ENCODE measurements at places on chromosomes 12 and 14. TPM values are rescaled to one million over a fixed set of nuclear protein-coding genes. Genes with fewer than 3 reads are reported as not detected.
A peak's percentile ranks its signal among the peaks of the same experiment; 100 is the strongest.

The CCDC196 gene
- total RNA-seq = not detected

The CACNB3 gene
- total RNA-seq = 6.9 TPM

The SALL2 gene
- 0.09 TPM for total RNA-seq

The MYH6 gene
- not detected for total RNA-seq

The TROAP gene
- 41.9 TPM for total RNA-seq

DNA sequence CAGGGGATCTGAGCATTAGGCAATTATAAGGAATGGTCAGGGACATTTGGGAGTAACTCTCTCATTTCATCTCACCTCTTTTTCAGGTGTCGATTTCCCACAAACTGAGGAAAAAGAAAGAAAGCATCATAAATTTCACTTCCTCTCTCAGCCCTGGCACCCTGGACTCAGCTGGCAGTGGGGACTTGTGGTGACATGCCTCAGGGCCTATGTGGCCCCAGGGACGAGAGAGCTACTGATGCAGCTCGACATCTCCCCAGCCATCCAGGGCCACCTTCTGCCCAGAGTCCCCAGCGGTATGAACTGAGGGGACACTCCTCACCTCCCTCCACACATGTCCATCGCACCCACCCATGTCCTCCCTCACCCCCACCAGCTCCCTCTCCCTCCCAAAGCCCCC lies 11.7 kb downstream of the TNFRSF1A start:
- no peak for DNase-seq

- no peak for DNase-seq
Observed at GRCh38 chr14:57632649-57633048, 139.0 kb upstream of the CCDC198 start.

DNA sequence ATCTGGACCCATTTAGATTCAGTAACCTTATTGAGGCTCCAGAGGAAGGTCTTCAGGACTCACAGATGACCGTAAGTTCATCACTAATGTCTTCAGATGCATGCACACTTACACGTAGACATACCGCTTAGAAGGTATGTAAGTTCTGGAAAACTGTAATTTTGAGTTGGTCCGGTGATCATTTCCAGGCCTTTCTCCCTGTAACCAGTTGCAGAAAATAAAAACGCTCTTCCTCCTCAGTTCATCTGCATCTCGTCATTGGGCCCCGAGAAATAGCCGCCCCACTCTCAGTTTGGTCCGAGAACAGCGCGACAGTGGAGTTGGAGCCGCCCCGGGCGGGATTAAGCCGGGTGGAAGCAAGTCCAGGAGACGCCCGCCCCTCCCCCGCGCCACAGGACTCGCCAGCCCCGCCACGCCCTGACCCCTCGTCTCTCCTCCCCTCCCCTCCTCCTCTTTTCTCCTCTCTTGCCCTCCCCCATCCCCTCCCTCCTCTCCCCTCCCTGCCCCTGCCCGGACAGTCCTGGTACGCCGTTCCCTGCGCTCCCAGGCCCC lies 83.7 kb downstream of the TNFAIP2 start:
- no peak for DNase-seq

DNA sequence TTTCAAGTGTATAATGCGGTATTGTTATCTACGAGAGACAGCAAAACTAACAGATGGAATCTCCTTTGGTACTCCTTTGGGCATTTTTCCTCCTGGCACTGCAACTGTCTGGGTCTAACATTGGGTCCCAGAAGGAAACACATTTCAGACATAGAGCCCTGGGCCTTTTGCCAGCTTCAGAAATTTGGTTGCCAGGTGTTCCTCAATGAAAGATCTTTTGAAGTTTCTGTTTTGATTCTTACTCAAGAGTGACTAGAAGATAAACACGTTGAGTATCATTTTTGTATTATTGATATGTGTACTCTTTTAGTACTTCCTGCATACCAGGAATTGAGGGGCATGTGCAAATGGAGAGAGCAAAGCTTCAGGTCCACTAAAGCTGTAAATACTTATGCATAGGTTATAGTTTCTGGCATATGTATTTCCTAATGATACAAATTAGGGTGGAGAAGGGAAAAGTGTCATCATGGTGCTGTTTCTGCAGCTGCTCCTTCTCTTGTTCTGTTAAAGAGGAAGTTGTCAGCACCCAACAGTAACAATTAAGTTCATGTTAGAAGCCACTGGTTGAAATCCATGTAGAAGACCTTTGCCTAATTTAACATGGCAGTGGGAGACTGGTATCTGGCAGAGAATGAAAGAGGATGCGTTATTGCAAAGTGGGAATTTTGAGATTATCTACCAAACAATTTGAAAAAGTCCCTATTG lies 53.5 kb downstream of the SLC38A6 start:
- peak; percentile 8 for DNase-seq

DNA sequence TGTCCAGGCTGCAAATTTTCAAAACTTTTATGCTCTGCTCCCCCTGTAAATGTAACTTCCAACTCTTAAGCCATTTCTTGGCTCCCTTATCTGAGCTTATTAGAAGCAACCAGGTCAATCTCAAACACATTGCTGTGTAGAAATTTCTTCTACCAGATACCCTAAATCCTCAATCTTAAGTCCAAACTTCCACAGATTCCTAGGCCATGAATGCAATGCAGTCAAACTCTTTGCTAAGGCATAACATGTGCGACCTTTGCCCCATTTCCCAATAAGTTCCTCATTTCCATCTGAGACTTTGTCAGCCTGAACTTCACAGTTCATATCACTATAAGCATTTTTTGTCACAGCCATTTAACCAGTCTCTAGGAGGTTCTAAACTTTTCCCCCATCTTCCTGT lies 64.5 kb downstream of the TMTC3 start:
- peak; percentile 7 for DNase-seq

GRCh38 chr14:99272632-99272898 lies 568 bp upstream of the BCL11B start:
- DNase-seq = no peak
